HTR-8/SVneo (cell line): ENCODE measurements at places on chromosomes 11 and 22.

- DNase-seq, result peak; percentile 52
These were observed 76.1 kb upstream of the RTL6 start for GRCh38 chr22:44574057-44574639.

DNA sequence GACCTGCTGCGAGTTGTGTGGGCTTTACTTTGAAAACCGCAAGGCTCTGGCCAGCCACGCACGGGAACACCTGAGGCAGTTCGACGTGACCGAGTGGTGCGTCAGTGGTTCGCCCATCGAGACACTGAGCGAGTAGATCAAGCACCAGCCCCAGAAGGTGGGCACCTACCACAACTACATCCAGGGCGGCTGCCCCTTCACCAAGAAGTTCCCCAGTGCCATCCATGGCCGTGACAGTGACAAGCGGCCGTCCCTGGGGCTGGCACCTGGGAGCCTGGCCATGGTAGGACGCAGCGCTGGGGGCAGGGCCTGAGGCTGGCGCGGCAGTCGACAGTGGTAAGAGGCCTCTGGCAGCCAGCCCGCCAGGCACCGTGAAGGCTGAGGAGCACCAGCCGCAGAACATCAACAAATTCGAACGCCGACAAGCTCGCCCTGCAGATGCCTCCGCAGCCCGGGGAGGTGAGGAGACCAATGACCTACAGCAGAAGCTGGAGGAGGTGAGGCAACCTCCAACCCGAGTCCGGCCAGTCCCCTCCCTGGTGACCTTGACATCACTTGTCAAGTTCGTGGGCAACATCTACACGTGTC is 545.2 kb upstream of the CCDC179 start:
- DNase-seq, result no peak

GRCh38 chr11:86091566-86091965 is 22.7 kb upstream of the PICALM start:
- DNase-seq, result no peak

GRCh38 chr11:72678524-72678923 is 4.3 kb upstream of the PDE2A start:
- no peak for DNase-seq
